ENCODE measurements at places on chromosomes 5 and 9.

- DNase-seq: no peak
These were observed 8.6 kb downstream of the C9orf72 start for GRCh38 chr9:27564670-27565069.

DNA sequence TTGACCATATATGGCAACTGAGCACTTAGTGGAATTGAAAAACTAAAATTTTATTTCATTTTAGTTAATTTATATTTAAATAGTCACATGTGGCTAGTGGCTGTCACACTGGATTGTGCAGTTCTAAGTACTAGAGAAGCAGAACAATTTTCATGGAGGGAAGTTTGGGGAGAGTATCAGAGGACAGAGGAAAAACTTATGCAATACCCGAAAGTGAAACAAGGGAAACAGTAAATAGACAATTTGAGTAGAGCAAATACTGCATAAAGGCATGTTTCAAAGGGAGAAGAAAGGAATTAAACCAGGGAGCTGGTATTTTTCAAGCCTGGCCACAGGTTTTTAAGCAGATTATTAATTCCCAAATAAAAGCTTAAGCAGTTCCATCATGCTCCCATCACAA is 590.5 kb upstream of the RORB start:
- DNase-seq: no peak

DNA sequence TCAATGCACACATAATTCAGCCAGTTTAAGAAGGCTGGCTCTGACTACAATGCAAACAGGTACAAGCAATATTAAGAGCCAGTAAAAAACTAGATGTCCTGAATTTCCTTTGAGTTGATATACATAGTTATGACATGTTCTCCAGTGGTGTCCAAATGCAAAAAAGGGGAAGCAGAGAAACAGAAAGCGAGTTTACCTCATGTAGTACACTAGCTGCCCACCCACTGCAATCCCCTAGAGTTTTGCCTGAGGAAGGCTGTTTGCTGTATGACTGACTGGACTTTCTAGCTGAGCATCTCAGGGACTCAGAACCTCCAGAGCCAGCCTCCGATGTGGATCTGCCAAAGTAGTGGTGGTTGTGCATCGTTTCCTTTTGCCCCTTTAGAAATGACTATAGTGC is 44.8 kb upstream of the SLC1A3 start:
- DNase-seq: no peak

GRCh38 chr5:123269851-123270250 is 153.4 kb downstream of the CEP120 start:
- no peak for DNase-seq

- DNase-seq: no peak
These were observed 268.2 kb upstream of the TAS2R1 start for GRCh38 chr5:9898319-9898718.

GRCh38 chr5:127858116-127858784 is 155.1 kb downstream of the CCDC192 start:
- no peak for DNase-seq

- DNase-seq: no peak
These were observed 338.9 kb downstream of the EFNA5 start for GRCh38 chr5:107331882-107332281.

DNA sequence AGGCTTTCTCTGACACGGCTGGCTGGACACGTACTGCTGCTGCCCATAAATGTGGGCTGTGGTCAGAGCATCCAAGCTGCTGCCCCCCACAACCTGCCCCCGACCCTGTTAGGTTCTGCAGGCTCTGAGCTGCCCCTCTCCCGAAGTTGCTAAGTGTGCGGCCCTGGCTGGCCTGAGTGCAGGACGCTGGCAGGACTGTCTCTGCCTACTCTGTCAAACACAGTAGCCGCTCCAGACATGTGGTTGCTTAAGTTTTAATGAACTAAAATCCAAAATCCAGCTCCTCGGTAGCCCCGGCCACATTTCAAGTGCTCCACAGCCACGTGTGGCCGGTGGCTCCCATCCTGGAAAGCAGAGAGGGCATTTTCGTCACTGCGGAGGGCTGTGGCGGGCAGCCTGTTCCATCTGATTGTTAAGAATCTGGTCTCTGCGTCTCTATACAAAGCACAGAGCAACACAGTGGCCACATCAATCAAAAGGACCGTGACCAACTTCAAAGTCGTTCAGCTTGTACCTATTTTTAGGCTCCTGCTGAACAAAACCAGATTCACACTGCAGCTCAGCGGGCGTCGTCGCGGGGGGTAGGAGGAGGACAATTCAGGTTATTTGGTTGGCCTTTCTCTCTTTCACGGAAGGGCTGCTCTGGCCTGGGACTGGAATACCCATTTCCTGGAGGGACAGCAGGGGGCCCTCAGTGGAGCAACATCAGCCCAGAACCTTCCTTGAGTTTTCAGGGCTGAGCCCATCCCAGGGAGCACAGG is 68.9 kb downstream of the PTCH1 start:
- no peak for DNase-seq

DNA sequence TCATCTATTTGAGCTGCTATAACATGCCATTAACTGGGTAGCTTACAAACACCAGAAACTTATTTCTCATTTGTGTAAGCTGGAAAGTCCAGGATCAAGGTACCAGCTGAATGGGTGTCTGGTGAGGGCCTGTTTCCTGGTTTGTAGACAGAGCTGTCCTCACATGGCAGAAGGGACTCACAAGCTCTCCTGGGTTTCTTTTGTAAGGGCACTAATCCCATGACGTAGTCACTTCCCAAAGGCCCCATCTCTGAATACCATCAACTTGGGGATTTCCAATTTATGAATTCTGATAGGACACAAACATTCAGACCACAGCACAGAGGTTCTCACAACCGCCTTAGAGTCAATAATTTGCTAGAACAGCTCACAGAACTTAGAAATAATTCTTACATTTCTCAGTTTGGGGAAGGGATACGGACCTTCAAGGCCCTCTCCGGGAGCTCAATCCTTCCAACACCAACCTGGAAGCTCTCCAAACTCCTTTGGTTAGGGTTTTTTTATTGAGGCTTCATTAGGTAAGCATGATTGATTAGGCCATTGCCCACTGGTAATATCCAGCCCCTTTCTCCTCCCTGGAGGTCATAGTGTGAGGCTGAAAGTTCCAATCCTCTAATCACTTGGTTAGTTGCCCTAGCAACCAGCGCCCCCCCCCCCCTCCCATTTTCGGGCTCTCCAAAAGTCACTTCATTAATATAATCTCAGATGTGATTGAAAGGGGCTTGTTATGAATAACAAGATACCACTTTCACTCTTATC is 7.6 kb upstream of the DNAJA1 start:
- DNase-seq: no peak

GRCh38 chr5:89236900-89237299 is 353.9 kb upstream of the MEF2C start:
- DNase-seq: no peak

DNA sequence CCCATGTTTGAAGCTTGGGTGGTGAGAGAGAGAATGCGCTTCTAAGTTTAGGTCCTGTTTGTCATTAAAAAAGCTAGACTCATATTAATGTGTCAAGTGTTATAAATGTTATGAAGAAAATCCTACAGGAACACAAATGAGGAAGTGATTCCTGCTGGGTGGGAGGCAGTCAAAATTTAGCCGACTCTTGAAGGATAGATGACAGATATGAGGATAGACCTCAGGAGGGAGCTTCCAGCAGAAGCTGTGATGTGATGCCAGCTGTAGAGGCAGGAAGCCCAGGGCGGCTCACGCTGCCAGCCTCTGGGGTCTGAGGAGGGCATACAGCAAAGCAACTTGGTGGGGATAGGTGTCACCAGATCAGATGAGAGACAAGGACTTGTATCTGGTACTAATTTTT is 74.7 kb upstream of the ADAMTS16 start:
- no peak for DNase-seq

DNA sequence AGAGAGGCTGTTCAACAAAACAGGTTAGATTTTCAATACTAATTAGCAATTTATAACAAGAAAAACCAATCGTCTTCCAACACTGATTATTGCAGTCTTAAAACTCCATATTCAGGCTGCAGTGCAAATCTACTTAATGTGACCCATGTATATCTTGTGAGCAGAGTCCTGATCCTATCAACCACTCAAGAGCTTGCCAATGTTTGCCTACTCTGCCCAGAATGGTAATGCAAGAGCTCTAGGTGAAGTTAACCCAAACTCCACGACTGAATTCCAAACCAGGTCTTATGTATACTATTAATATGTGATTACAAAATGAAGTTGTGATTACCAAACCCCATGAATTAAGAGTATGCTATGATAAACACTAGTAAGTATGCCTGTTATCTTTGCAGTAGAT is 17.1 kb downstream of the EFNA5 start:
- DNase-seq: no peak

DNA sequence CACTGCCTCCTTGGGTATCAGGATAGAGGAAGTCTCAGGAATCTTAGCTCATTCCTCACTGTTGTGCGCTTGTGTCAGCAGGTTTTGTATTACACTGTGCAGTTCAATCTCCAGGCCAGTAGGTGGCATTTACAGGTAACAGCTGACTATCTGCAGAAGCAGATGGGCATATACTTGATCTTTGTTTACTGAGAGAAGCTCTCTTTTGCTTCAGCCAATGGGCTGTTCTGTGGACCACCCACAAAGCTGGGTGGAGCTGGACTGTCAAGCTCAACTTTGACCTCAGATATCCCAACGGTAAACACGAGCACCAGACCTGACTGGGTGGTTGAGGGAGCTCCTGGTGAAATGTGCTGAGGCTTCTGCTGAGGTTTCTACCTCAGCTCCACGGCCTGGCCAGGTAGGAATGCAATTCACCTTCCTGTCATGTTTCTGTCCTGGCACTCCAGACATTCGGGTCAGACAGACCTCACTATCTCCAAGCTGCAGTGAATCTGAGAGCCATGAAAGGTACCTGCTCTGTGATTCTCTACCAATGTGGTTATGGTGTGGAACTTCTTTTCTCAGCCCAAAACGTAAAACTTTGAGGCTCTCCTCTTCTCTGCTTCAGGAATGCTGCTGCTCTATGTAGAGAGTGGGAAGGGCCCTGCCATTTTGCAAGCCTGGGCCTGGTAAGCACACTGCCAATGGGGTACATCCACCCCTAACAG is 167.9 kb upstream of the ACTBL2 start:
- DNase-seq: no peak

DNA sequence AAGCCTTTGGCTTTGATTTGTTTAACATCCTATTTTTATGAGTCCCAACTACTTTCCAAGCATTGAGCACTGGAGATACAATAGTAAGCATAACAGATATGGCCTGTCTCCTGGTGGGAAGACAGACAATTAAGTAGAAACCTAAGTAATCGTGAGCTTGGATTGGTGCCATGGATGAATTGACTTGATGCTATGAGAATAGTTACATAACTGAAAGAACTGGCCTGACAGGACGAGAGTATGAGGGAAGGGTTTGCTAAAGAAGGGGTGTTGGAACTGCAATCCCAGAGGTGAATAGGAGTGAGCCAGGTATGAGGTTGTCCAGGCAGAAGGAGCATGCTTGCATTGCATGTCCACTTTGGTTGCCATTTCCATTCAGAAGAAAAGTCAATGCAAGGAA is 52.4 kb downstream of the GPR21 start:
- no peak for DNase-seq

DNA sequence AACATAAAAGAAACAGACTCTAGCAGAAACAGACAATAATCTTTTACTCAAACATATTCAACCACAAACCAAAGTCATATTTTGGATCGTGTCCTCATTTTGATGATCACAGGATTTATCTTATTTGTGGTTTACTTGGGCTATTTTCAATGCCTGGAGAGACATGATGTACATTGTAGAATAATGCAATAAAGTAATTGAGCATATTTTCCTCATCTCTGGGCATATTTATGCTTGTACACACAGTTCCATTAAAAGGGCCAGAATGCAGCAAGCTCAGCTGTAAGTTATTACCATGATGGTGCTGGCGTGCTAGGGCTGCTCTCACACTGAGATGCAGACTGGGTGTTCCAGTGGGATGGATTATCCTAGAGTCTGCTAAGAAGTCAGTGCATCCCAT is 456.7 kb downstream of the TLE4 start:
- no peak for DNase-seq

GRCh38 chr9:18822850-18823249 is 210.2 kb downstream of the SAXO1 start:
- DNase-seq: no peak

DNA sequence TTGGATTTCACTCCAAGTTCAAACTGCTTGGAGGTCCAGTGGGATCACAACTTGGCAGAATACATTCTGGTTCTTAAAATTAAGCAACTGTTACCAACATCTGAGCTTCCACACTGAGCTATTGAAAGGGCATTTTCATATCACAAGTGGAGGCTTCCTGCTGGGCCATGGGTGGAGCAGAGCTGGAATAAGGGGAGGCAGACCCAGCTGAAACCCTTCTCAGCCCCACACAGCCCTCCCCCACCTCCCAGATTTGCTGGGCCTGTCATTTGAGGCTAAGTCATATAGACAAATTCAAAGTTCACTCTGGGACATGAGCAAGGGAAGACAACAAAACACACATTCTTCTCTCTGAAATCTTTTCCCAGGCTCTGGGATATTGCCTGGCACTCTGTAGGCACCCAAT is 79.9 kb downstream of the ACTL7B start:
- DNase-seq: no peak

DNA sequence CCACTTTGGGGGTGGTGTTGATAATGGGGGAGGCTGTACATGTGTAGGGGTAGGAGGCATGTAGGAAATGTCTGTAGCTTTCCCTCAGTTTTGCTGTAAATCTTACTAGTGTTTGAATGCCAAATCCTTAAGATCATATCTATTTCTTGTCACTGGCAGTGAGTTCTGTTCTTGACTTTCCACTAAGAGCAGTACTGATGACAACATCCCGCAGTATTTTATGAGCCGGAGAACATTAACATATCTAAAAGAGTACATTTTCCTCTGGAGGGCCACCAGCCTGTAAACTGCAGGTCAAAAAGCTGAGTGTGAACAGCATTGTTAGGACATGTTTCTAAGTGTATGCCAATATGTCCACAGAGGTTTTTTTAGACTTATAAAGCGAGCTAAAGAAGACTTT is 2.5 kb upstream of the HSPB3 start:
- DNase-seq: no peak

DNA sequence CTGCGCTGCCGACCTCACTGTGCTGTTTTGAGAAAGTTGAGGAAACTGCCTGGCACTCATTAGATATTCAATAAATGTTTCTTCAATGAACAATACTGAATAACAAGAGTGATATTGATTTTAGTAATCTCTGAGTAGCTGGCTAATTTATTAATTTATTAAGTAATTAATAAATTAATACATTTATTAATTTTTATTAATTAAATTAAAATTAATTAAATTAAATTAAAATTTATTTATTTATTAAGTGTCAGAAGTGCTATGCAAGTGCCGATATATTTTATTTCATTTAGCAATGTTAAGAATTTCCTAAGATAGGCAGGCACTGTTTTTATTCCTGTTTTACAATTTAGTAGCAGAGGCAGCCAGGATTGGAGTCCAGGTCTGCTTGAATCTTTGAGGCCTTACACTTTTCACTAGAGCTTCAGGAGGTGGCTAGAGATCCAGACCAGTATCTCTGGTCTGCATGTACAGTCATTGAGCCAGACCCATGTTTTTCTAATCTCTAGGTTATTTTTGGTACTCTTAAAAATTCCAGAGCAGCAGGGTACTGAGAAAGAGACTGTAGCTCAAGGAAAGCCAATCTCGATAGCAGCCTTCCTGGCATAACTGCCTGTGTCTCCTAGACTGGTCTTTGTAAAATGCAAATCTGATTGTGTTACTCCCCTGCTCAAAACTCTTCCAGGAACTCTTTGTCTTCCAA is 109.2 kb downstream of the ARHGEF28 start:
- DNase-seq: no peak

All from activated gamma-delta T cell treated with Interleukin-2 at 50 U/mL for 16 hours (primary cell).